ENCODE measurements at places on chromosomes 1 and 21.

DNA sequence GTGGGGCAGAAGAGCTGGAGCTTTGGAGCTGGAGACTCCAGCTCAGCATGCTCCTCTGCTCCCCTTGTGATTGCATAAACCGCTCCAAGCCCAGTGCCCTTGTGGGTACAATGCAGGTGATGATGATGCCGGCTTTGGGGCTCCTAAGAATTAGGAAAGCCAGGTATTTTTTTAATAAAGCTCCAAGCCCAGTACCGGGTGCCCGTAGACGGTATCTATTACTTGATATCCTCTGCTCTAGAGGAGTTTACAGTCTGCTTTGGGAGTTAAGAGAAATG, 27.2 kb downstream of the TENT5C start:
- DNase-seq: no peak

DNA sequence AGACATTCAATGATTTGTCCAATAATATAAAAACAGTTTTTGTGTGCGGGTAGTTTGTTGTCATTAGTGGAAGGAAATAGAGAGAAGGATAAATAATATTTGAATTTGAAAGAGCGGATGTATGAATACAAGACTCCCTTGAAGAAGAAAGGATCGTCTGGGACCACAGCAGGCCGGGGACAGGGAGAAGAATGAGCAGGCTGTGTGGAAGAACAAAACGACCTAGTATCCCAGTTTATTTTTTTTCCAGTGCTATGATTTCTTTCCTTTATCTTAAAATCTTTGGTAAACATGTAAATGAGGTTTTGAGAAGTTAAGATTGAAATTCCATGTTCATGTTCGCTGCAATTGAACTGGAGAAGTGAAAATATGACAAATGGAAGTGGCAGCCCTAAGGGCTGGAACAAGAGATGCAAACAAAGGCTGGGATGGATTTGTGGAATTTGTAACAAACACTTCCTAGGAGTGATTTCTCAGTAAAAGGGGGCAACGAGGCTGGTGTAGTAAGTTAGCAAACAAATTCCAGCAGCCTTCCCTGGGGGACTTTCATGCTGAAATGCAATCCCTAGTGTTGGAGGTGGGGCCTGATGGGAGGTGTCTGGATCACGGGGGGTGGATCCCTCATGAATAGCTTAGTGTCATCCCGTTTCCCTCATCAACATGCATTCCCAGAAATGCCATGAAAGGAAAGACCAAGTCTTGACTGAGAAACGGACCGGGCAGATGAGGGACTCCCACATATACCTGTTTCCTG, 10.2 kb upstream of the IFI16 start:
- no peak for DNase-seq

- DNase-seq: no peak
Observed at GRCh38 chr1:83999316-83999819, 436 bp upstream of the TTLL7 start.

GRCh38 chr1:214525535-214526019, 25.8 kb downstream of the PTPN14 start:
- no peak for DNase-seq

- DNase-seq: no peak
Observed at GRCh38 chr1:148166558-148167492, 14.7 kb upstream of the NBPF11 start.

GRCh38 chr1:7584643-7585042, 186.5 kb upstream of the VAMP3 start:
- DNase-seq: no peak

GRCh38 chr21:26140164-26140579, 30.4 kb downstream of the APP start:
- no peak for DNase-seq

- DNase-seq: peak; percentile 32
Observed at GRCh38 chr1:110746644-110747259, 72.0 kb upstream of the KCNA3 start.

DNA sequence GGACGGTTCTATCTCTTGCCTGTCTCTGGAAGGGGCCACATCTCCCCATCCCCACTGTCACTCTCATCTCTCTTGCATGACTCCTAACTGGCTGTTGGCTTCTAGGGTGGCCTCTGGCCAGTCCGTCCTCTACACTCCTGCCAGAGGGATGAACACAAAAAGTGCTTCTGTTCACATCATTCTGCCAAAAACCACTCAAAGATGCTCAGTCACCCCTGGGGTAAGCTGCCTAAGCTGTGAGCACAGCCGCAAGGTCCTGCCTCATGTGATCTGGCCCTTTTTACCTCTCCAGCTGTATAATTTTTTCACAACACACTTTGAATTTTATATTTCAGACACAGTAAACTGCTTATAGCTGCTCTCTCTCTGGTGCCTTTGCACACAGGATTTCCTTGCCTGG, 97.6 kb upstream of the CD34 start:
- no peak for DNase-seq

GRCh38 chr1:87512431-87512830, 183.8 kb downstream of the LMO4 start:
- DNase-seq: no peak

DNA sequence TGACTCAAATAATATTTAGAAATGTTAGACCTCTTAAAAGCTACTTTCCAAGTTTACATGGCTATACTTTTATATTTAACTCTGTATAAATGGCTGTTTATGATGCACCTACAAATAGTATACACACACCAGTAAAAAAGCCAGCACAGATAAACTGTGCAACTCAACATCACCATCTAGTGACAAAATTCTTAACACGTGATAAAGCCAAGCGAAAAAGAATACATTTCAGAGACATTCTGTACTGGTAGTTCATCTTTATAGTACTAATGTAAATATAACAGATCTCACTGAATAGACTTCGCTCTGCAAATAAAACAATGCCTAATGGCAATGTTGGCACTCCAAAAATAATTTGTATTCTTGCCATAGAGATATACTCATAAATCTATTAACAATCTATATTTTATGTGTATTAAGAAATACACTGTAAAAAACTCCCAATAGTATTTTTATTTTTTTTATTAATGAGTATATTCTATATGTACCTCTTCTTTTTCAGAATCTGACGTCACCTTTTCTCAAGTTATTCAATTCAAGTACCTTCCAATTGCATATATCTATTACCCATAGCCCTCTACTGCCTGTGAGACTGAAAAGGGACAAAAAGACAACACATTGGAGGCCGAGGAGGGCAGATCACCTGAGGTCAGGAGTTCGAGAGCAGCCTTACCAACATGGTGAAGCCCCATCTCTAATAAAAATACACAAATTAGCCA, 100.2 kb downstream of the DPYD start:
- DNase-seq: no peak

- DNase-seq: no peak
Observed at GRCh38 chr1:12505231-12505630, 112.8 kb downstream of the DHRS3 start.

Measured in stimulated activated CD8-positive, alpha-beta memory T cell treated with anti-CD3 and anti-CD28 coated beads, Interleukin-12 subunit alpha, Interleukin-12 subunit beta, amount 100 ng/mL, for 1 hour (primary cell).